ENCODE measurements at places on chromosomes 2 and 18.

GRCh38 chr2:232389327-232389726 is 10.8 kb downstream of the ALPP start:
- DNase-seq: no peak

- no peak for DNase-seq
Observed at GRCh38 chr2:236538242-236538641, 31.4 kb upstream of the ACKR3 start.

DNA sequence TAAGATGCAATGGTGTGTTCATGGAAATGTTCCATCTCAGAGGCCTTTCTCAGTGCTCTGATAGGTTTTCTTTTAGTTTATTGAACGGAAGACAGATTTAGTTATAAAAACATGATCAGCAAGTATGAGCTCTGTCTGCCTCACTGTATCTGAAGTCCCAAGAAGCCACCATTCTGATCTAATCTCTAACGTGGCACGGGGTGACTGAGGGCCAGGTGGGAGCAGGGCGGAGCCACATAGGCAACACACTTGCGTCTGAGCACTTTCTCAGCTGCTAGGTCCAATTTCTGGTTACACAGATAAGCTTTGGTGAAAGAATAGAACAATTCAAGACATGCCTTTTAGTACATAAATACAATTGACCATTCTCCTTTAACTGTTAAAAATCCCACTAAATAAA is 60.4 kb downstream of the SNTG2 start:
- DNase-seq: no peak

DNA sequence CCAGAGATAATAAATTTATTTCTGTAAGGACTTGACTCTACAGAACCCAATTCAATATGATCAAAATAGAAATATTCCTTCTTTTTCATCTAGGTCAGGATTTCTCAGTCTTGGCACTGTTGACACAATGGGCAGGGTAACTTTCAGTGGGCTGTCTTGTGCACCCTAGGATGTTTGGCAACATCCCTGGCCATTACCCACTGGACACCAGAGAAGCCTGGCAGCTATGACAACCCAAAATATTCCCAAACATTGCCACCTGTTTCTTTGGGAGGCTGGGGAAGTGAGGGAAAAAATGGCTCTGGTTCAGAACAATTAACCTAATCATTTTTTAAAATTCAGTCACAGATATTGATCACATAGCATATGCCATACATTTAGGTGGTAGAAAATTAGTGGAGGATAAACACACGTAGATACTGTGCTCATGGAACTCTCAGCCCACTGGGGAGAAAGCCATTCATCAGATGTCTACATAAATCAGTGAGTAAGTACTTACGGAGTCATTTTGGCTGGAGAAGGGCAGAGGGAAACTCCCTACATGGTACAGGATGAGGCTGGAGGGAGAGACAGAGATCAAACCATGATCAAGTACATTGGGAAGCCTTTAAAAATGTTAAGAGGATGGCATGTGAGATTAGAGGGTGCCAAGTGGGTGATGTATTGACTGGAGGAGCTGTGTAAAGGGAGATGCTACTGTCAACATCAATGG is 718 bp upstream of the TNP1 start:
- DNase-seq: no peak

GRCh38 chr2:238568455-238569440 is 142.0 kb downstream of the ASB1 start:
- no peak for DNase-seq

DNA sequence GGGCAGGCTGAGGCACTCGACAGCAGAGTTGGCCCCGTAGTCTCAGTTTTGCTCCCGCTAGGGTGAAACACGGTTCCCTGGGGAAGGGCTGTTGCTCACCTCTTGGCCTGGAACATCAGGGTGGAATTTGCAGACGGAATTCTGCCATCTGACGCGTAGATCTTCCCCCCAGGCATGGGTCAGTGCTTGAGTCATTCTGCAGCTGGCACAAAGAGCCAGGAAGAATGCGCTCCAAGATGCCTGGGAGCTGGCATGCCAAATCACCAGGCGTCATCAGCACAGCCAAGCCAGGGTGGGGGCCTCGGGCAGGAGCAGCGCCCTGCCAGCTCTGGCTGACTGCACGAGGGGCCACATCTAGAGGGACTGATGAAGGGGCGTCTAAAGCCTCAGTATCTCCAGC is 42.7 kb downstream of the ODC1 start:
- no peak for DNase-seq

DNA sequence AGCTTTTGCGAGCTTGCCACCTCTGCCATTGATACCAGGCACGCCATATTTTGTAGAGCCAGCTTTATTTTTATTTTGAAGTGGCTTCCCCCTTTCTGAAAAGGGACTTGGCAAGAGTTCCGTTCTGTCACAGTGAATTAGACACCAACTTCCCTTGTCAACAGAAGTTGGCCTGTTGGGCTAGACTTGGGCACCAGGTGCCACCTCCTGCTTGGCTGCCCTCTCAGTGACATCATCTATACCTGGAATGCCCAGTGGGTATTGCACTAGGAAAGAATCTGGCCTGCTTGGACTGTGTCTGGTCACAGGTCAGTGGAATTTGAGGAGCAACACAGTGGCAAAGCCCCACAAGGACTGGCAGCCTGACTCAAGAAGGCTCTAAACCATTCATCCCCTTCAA is 101.0 kb downstream of the BCL2L11 start:
- DNase-seq: no peak

GRCh38 chr2:121521359-121521758 is 9.3 kb upstream of the RNU4ATAC start:
- no peak for DNase-seq

GRCh38 chr2:141513853-141514252 is 617.0 kb downstream of the LRP1B start:
- no peak for DNase-seq

GRCh38 chr2:232925821-232926156 is 55.7 kb downstream of the SNORC start:
- no peak for DNase-seq

DNA sequence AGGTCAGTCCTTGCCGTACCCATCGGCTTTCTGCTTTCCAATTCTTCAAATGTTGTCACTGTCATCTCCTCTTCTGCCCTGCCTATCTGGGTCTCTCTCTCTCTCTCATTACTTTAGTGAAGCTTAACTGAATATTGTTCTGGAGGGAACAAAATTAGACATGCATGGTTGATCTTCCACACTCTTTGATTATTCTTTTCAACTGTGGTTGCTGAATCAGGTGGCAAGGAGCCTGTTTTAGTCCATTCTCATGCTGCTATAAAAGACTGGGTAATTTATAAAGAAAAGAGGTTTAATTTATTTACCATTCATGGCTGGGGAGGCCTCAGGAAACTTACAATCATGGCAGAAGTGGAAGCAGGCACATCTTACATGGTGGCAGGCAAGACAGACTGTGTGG is 157.9 kb downstream of the ARL4C start:
- DNase-seq: no peak

DNA sequence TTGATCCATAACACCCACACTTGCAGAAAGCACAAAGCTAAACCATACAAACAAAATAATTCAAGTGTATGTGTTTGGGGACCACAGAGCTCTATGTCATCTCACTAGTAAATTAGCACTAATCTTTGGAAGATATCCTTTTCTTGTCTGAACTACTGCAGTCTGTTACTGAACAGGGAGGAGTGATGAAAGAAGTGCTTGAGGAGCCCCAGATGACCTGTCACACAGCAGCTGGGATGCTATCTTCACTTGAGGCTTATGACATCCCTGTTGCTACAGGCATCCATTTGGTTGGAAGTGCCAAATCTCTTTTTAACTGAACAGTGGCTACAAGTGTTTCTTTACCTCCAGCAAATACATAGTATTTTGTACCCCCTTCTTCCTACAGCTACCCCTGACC is 386.3 kb upstream of the CHAC2 start:
- no peak for DNase-seq

GRCh38 chr2:120265006-120265405 is 12.4 kb downstream of the RALB start:
- no peak for DNase-seq

DNA sequence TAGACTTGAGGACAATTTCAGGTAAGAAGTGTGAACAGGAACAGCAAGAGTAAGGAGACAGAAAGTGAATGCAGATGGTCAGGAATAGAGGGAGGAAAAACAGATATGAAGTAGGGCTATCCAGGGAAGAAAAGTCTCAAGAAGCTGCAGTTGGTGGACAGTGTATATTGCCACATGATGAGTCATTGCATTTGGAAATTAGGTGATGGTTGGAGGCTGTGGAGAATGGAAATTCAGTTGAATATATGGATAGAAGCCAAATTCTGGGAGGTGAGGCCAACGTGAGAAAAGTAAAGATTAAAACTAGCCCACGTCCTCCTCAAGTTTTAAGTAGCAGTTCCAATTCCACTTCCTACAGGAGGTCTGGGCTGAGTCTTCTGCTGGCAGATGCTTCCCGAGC is 158.4 kb downstream of the UBE2E3 start:
- no peak for DNase-seq

DNA sequence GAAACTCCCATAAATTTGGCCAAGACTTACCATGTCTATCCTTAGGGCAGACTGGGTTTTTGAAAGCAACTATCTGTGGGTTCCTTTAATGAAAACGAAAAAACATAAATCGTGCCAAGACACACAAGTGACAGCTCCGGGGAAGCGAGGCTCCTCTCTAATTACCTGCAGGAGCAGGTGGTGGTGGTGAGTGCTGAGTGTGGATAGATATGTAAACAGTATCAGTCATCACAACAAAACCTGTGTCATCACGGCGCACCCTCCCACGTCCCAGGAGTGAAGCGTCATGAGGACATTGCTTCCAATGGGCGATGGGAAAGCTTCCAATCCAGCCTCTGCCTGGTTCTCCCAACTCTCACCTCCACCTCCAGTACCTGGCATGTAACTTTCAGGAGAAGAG is 31.3 kb downstream of the ACKR3 start:
- DNase-seq: no peak

DNA sequence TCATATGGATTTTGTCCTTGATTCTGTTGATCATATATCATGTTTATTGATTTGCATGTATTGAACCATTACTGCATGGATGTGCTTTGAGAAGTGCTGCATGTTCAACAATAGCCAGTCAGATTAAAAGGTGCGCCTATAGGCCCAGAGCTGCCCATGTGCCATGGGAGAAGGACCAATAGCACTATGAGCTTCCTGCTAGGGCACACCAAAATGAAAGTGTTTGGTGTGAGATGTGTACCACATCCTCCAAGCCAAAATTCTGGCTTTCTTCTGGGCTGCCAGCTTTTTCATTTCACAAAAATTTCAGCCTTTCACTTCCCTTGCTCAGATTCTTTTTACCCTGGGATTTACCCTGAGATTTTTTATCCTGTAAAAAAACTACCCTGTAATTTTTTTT is 34.8 kb upstream of the MMADHC start:
- DNase-seq: no peak

DNA sequence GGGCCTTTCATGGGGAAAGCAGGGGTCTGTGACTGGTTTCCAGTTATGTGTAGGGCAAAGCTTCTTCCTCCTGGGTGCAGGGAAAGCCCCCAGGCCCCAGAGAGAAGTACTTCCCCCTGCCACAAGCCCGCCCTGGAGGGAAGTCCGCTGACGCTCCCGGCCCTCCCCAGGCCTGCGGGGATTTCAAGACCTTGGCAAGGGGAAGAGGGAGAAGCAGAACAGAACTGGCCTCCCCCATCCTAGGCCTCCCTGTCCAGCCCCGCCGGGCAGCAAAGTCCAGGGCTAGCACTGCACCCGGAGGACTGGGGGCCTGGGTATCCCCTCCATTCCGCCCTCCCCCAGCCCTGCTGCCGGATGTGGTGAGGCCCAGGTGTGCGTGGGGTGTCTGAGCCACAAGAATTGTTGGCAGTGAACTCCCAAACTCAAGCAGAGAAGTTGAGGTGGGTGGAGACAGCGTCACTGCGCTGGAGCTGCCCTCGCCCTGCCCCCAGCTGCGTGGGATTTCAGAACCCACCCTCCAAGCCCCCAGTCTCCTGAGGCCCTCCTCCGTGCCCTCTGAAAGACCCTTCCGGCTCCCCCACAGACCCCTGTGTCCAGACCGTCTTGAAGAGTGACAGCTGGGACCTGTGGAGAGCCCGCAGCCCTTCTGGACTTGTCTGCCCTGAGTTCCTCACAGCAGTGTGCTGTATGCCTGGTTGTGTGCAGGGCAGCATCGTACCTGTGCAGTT is 1.1 kb upstream of the DUSP2 start:
- DNase-seq: peak; percentile 88

- DNase-seq: no peak
Observed at GRCh38 chr18:64380117-64380516, 231.2 kb upstream of the LINC00305 start.

- no peak for DNase-seq
Observed at GRCh38 chr2:133390156-133390555, 178.1 kb downstream of the NCKAP5 start.

DNA sequence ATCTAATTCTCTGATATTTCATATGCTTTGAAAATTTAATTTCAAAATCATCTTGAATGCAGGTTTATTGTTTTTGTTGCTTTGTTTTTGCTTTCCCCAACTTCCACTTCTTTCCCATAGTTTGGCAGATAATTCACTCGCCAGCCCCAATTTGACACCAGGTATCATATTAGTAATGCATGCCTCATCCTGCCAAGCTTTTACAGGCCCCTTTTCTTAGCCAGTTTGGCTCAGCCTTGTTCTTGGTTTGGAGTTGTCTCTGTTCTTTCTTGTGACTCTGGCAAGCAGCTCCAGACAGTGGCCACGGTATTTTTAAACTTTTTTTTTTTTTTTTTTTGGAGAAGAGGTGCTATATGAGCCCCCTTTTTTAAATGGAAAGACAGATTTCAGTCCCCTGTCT is 65.3 kb downstream of the PMS1 start:
- DNase-seq: no peak

GRCh38 chr18:79586436-79587225 is 93.0 kb upstream of the CTDP1 start:
- no peak for DNase-seq

- no peak for DNase-seq
Observed at GRCh38 chr2:181203412-181203811, 223.0 kb downstream of the UBE2E3 start.

DNA sequence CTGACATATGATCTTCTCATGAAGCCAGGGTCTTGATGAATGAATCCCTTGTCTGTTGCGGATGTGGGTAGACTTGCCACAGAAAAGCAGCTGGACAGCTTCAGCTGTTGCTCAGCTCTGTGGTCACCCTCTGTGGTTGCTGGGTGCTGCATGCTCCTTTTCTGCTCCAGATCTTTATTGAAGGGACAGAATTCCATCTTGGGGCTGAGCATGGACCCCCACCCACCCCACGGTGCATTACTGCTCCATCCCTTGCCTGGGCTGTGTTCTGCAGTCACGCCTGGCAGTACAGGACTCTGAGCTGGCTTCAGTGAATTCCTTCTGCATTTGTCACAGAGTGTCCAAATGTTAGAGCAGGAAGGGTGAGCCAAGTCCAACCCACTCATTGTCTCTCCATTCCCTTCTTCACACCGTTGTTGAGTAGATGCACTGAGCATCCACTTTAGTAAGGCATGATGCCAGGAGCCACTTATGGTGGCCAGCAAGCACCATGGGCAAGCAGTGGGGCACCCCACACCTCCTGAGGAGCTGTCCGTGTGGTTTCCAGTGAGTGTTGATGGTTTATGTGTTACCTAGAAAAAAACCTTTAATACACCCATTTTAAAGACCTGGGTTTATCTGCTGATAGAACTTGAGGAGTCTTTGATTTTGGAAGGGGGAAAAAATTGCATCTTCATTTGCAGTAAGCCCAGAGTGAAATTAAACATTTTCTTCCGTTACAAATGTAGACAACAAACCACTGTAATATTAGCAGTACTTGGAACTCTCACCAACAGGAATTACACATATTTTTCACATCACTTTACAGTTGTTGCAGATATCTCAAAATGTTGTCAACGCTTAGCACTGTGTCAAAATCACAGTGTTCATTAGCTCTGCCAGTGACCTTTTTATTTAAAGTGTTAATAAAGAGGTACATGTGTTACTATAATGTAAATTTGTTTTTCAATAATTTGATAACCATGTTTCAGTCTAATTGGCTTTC is 14.7 kb upstream of the ITGB6 start:
- DNase-seq: no peak

- DNase-seq: no peak
Observed at GRCh38 chr18:66668706-66669105, 64.8 kb upstream of the CDH19 start.

All from activated gamma-delta T cell treated with anti-CD3 and anti-CD28 coated beads, Interleukin-2, amount 50 U/mL, for 16 hours (primary cell).